ENCODE measurements at places on chromosomes 3 and 15.

GRCh38 chr3:13549623-13550422, 898 bp downstream of the FBLN2 start:
- DNase-seq: no peak

- no peak for DNase-seq
Measured at GRCh38 chr15:23570486-23570885, 5.0 kb downstream of the MKRN3 start.

DNA sequence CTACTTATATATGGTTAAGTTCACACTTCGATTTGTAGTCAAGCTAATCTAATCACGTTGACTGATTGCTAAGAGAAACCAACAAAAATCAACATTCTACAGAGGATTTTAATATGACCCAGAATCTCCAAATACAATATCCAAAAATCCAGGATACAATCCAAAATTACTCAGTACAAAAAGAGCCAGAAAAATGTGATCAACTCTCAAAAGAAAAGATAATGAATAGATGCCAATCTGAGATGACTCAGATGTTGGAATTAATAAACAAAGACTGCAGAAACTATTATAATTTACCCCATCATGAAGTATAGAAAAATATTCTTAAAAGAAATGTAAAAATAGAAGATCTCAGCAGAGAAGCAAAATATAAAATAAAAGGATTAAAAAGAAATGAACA, 22.3 kb downstream of the HACL1 start:
- no peak for DNase-seq

DNA sequence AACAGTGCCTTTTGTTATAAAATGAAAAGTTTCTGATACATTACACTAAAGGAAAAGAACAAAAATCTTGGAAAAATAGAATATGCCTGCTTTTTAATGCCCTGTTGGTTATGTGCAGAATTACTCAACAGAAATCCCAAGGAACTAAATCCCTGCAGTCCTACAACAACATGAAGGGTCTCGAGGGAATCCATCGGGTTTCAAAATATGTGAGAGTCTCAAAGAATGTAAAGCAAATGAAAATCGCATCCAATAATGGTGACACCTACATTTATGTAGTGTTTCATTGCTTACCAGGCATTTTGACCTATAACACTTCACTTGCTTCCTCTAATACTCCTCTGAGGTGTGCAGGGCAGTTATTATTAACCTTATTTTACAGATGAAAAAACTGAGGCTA, 411.3 kb downstream of the FOXP1 start:
- DNase-seq: no peak

DNA sequence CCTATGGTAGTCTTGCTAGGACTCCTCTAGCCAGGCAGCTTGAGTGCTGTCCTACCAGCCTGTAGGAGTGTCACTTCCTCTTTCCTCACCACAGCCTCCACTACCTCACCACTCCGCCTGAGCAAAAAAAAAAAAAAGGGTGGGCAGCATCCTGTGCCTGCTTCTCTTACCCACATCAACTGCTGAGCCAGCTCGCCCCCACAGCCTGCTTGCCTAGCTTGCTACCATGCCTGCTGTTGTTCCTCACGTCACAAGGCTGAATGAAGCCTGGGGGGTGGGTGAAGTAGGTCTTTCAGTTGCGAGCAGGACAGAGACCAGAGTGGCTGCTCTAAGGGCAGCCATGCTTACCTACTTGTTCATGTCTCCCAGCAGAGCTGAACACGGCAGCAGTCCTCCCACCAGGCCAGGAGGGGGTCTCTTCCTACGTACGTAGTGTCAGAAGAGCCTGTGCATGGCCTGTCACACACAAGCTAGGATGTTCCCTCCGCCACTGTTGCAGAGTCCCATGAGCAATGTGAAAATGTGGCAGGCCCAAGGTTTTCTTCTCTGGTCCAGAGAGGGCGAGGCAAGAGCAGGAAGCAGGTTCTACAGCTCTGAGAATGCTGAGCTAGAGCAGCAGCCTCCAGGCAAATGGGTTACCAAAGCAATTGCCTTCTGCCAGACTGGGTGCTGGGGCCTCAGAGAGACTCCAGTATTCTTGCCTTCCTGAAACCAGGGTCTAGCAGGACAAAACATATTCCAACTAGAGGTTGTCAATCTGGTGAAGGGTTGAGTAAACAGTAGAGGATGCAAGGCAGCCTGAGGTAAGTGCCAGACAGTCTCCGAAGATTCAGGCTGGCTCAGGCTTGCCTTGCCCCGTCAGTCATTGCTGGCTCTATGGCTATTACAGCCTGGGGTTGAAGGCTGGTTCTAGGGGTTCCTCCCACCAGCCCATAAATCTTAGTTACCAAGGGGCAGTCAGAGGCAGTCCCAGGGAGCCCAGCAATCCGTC, 8.1 kb downstream of the PPM1M start:
- DNase-seq: peak; percentile 82

- no peak for DNase-seq
Measured at GRCh38 chr3:107969994-107970819, 120.6 kb downstream of the CD47 start.

GRCh38 chr15:51137880-51138430, 43.2 kb upstream of the TNFAIP8L3 start:
- DNase-seq: no peak

GRCh38 chr3:71407823-71408222, 175.7 kb downstream of the FOXP1 start:
- no peak for DNase-seq

- no peak for DNase-seq
Measured at GRCh38 chr3:102165367-102165766, 269.4 kb upstream of the ZPLD1 start.
